ENCODE measurements at places on chromosomes 4 and X.

DNA sequence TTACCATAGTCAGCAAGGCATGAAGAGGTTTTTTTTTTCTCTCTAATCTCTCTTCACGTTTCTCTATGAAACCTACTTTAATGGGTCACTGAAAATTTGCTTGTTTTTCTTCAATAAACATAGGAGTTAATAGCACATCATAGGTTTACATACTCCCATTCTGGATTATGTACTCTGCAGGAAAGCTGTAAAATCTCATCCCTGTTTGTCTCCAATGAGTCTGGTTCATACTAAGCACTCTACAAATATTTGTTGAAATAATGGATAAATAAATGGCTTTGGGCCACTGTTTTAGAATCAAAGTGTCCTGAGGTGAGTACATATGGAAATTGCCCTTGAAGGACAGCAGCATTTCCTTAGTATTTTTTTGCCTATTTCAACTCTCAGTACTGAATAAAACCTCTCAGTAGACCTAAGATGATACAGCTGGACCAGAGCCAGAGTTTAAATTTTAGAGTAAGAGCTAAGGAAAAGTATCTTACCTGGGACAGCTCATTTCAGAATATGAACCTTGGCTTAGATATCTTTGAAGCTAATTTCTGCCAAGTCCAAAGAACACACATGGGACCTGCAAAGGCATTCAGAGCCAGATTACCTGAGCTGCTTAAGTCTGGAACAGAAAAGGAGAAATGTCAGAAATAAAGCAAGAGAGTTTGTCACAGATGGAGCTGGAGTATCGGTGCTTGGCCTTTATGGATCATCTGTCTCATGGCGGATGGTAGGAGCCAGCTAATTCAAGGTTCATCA is 34.4 kb downstream of the PF4 start:
- DNase-seq = no peak

DNA sequence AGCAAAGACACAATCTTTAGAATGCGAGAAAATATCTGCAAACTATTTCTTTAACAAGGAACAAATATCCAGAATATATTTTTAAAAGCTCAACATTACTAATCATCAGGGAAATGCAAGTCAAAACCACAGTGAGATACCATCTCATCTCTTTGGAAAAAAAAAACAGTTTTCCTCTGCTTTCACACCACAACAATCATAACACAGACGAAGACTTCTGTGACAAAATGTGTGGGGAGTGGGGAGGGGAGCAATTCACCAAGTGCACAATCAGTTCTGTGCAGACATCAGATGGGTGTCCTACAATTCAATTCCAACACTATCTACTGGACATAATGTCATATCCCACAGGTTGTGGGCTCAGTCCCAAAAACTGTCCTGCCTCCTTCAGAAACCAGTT is 293.2 kb upstream of the SLC7A11 start:
- DNase-seq = no peak

DNA sequence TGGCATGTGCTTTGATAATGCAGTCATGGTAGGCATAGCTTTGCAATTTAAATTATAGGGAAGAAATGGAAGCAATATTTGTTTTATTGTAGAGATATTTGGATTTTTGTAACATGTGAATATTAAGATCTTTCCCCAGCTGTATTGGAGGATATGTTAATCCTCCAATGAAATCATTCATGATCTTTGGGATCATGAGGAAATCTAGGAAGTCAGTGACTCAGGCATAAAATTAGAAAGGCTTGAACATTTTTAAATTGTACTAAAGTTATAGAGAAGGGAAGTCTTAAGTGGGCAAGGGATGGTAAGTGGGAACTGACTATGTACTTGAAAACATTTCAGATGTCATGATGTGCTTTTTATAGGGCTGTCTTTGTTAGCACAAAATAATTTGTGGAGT is 46.8 kb downstream of the FIP1L1 start:
- DNase-seq = no peak

GRCh38 chrX:149830192-149830873 is 48.6 kb downstream of the MAGEA9 start:
- no peak for DNase-seq

GRCh38 chr4:20761382-20761781 is 61.1 kb downstream of the PACRGL start:
- DNase-seq = no peak

GRCh38 chr4:140952717-140953116 is 180.6 kb downstream of the RNF150 start:
- no peak for DNase-seq

- no peak for DNase-seq
Measured at GRCh38 chrX:123993326-123993725, 31.8 kb downstream of the STAG2 start.

- no peak for DNase-seq
Measured at GRCh38 chr4:39044956-39045826, 13.0 kb upstream of the TMEM156 start.

GRCh38 chr4:7289589-7289988 is 97.3 kb downstream of the SORCS2 start:
- DNase-seq = no peak

DNA sequence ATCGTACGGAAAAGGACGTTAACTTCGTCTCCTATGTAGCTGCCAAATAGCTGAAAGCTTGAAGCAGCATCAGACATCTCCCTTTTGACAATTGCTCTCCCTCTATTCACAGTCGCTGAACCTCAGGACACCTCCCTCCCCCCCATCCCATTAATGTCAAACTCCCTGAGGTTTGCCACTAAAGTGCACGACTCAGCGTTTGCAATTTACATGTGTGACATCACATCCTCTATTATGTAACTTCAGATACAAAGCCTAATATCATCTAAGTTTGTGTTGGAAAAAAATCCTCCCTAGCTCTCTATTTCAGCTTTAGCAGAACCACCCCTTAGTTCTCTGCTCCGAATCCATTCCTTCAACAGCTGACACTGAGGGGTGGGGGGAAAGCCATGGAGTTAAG is 5.5 kb upstream of the NR3C2 start:
- no peak for DNase-seq

DNA sequence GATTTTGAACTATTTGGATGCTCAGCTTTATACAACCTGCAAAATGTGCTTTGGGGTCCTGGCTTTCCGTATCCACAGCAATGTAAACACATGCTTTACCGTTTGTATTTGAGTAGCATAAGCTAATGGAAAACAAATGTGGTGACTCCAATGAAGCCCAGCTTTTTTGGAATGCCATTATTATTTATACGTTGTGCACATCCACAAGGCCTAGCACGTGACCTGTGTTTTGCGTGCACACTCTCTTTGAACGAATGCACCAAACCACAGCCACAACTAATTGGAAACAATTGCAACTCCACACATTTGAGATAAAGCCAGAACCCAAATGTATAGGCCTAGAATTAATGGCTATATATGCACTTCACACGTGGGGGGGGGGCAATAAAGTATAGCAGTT is 189.5 kb upstream of the GPC4 start:
- no peak for DNase-seq

GRCh38 chr4:71377561-71377960 is 38.7 kb downstream of the SLC4A4 start:
- no peak for DNase-seq

- DNase-seq = no peak
Measured at GRCh38 chr4:95556207-95556859, 7.6 kb upstream of the UNC5C start.

DNA sequence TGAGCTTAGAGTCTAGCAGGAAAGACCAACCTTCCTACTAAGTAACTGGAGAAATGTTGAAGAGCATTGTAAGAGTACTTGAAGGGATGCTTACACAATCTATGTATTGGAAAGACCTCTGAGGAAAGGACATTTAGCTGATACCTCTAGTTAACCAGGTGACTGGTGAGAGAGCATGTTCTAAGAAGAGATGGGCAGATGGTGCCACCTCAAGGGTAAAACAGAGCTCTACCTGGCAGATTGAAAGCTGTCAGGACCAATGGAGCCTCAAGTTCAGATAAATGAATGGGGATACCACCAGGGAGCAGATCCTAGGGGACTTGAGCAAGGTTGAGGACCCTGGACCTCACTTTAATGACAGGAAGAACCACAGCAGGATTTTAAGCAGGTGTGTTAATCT is 196.4 kb downstream of the QDPR start:
- DNase-seq = no peak

DNA sequence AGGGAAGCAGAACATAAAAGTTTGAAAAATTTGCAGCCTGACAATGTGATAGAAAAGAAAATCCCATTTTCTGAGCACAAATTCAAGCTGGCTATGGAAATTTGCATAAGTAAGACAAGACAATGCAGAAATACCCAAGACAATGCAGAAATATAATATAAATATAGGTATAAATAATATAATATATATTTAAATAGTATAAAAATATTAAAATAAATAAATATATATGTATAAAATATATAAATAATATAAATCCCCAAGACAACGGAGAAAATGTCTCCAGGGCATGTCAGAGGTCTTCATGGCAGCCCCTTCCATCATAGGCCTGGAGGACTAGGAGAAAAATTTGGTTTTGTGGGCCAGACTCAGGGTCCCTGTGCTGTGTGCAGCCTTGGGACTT is 125.0 kb upstream of the AADAT start:
- DNase-seq = no peak

DNA sequence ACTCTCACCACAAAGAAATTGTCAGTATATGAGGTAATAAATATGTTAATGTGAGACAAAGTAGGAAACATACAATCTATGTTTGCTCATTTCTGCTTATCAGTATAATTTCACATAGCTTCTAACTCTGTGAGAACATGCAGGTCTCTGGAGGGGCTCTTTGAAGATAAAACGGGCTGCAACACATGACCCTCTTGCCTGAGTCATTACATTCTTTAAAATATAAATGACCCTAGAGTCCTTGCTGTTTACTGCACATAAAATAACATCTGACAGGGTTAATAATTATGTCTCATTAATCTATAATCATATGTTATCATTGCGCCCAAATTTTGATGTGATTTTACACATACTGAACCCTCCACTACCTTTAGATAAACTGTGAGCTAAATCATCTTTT is 681.5 kb downstream of the ARAP2 start:
- no peak for DNase-seq

DNA sequence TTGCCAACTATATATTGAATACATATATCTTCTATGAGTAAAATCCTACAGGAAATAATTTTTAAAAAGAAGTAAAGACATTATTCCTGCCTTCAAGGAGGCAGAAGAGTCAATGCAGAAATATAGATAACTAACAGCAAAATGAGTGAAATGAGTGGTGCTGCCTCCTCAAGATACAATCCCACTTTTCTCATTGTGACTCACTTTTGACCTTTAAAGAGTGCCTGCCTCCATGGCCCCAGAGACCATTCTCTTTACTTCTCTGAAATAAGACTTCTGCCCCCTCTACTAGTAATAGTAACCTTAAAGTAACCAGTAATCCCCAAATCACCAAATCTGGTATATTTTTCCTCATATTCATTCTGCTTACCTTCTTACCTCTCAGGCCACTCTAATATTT is 15.5 kb downstream of the SLC10A7 start:
- no peak for DNase-seq

GRCh38 chrX:153598541-153599191 is at the start of gene CCNQ:
Gene CCNQ (minus strand): TSS chrX:153599139. CDS start chrX:153599073, 66 bp downstream.
- peak; percentile 10 for DNase-seq

- DNase-seq = no peak
Measured at GRCh38 chr4:26178854-26179253, 142.0 kb upstream of the RBPJ start.

DNA sequence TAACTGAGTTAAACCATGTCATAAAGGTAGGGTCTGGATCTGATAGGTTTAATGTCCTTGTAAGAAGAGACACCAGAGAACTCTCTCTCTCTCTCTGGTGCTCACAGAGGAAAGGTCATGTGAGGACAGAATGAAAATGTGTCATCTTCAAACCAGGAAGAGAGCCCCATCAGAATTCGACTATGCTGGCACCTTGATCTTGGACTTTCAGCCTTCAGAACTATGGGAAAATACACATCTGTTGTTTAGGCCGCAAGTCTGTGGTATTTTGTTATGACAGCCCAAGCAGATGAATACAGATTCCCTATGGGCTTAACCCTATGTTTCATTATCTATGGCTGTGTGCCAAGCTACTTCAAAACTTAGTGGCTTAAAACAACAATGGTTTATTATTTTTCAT is 105.5 kb upstream of the DDIT4L start:
- DNase-seq = no peak

- no peak for DNase-seq
Measured at GRCh38 chr4:4995908-4996265, 23.4 kb downstream of the CYTL1 start.

DNA sequence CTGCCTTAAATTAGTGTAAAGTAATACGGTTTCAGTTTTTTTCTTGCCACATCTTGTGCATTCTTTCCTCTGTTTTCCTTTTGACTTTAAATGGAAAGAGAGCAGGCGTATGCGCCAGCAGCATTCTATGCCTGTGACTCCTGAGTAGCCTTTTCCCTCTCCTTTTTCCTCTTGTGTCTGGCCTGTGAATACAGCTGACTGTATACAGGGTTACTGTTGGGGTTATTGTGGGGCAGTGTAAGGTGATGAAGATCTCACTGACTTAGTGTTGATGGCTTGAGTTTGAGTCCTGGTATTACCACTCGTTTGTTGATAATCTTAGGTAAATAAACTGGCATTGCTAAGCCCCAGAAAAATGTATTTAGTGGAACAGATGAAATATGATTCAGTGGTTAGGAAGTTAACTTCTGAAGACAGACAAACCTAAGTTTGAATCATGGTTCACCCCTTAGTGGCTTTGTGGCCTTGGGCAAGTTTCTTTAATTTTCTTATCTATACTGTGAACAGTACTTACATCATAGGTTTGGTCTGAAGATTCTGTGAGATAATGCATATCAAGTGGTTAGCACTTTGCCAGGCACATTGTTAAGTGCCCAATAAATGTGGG is 105.1 kb downstream of the FNIP2 start:
- no peak for DNase-seq

DNA sequence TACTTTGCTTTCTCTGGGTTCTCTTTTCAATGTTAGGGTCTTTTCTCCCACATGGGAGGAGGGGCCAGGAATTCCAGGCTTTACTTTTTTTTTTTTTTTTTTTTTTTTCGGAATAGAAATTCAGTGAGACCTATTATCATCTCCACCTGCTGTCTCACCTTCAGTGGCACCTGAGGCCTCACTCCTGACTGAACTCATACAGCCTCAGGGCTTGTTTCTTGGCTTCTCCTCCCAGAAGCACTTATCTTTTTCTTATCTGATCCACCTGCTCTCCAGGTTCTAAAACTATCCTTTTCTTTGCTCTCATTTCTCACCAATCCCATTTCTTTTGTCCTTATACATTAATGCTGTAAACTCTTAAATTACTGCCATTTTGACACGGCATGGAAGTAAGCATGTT is 117.3 kb upstream of the PPP3CA start:
- no peak for DNase-seq
